Spinal cord (tissue), 10 donors: ENCODE measurements at places on chromosomes 7 and 10.

DNA sequence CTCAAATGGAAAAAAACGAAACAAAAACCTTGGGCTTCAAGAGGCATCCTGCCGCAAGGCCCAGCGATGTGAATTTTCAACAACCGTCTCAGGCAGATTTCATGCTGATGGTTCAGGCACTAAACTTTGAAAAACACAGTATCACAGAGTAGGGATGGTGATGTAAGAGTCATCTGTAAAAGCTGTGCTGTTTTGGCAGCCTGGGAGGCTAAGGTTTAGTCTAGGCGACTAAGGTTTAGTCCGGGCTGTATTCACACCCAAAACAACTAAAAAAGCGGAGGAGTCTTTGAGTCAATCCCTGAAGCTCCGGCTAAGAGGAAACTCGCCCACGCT, 420 bp upstream of the MINPP1 start:
- DNase-seq, result no peak

DNA sequence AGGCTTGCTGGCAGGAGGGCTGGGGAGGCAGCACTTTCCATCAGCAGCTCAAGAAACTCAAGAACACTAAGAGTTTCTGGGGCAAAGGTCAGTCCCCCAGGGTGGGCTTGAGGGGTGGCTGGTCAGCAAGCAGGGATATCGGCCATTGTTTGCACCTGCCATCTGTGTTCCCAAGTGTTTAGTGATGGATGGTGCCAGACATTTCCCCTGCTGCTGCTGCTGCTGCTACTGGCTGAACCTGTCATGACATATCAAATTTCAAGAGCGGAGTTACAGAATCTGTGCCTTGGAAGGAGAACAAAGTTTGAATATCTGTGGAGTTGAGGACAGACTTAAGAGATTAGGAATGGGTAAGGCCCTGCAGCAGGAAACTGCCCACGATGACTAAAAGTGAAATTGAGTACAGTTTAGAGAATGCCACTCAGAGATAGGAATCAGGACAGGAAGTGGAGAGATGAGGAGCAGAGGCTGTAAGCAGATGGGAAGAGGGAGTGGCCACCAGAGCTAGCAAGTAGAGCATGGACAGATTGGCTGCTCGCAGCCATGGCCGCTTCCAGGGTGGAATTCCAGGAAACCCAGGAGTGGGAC, 39.2 kb upstream of the PPP1R3C start:
- no peak for DNase-seq

- DNase-seq, result no peak
Measured at GRCh38 chr7:41133690-41134299, 569.1 kb downstream of the INHBA start.

- peak; percentile 57 for DNase-seq
Measured at GRCh38 chr10:70815504-70816219, at the start of gene SGPL1. Gene SGPL1, plus strand, starts transcription at chr10:70815948. Its CDS starts 906 bp downstream, at chr10:70816854.

- DNase-seq, result peak; percentile 73
Measured at GRCh38 chr10:79981450-79982361, 32.8 kb upstream of the SFTPD start.

GRCh38 chr10:55943403-55943802, 417.7 kb downstream of the ZWINT start:
- DNase-seq, result no peak

DNA sequence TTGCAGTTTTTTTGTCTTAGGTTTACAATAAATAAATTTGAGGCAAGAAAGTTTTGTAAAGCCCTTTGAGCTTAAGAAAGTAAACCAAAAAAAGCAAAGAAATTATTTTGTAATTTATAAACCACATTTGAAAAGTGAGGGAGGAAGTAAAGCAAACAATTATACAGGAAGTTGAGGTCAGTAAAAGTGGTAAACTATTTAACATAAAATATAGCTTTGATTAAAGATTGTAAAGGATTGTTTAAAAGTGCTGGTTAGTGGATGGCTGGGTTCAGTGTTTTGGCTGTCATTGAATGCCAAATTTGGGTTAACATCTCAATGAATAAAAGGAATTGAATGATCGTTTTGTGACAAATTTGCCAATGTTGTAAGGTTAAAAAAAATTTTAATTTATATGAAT, 9.9 kb downstream of the SOSTDC1 start:
- DNase-seq, result no peak

DNA sequence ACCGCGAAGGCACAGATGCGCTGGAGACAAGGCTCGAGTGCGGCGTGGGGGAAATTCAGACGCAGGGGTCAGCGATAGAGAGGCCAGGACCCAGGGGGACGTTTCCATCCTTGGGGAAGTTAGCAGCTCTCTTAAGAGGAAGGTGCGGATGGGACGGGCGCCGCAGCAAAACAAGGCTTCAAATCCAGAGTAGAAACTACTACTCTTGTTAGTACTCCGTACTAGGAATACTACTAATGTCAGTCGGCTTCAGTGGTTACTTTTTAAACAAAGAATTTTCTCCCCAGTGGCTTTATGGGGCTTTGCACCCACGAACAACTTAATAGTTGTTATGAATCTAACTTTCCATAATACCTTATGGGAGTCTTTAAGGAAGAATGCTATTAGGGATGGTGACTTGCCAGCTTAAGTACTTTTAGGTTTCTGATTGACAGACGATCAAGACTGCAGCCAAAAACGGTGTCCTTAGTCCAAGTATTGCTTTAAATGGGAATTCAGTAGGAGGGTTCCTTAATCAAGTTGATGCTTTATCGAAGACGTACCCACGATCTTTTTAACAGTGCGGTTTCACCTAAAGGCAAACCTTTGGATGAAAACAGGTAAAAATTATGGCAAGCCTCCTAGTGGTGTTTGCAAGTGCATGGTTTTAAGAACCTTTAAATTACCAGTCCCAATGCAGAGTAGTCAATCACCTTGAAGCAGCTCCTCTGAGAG, 812 bp upstream of the IDE start:
- peak; percentile 32 for DNase-seq

- no peak for DNase-seq
Measured at GRCh38 chr10:35555962-35556930, 48.9 kb upstream of the GJD4 start.

- DNase-seq, result no peak
Measured at GRCh38 chr10:70769121-70769520, 16.1 kb downstream of the TBATA start.

DNA sequence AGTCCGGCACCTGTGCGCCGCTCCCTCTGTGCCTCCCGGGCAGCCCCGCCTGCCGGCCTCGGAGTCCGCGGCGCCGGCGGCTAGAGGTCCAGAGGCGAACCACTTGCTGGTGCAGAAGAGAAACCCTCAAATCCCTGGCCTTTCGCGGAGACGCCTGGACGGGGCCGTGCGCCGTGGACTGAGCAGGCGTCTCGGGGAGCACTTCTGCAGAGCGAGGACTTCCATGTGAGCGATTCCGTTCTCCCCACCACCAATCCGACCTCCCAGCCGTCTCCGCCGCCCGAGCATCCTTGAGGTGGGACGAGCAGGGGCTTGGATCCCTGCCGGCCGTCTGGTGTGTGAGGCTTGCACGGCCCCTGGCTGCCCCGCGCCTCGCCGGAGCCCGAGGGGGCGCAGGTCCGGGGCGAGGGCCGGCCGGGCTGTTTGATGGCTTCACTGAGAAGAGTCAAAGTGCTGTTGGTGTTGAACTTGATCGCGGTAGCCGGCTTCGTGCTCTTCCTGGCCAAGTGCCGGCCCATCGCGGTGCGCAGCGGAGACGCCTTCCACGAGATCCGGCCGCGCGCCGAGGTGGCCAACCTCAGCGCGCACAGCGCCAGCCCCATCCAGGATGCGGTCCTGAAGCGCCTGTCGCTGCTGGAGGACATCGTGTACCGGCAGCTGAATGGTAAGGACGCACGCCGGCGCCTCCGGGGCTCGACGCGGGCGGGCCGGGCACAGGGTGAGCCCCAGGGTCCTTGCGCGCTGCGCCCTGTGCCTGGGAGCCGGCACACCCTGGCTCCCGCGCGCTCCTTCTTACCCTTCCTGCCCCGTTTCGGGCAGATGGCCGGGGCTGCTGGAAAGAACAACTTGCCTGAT, 660 bp downstream of the GALNT17 start:
- peak; percentile 65 for DNase-seq

- no peak for DNase-seq
Measured at GRCh38 chr10:58173391-58173790, 94.3 kb downstream of the IPMK start.

DNA sequence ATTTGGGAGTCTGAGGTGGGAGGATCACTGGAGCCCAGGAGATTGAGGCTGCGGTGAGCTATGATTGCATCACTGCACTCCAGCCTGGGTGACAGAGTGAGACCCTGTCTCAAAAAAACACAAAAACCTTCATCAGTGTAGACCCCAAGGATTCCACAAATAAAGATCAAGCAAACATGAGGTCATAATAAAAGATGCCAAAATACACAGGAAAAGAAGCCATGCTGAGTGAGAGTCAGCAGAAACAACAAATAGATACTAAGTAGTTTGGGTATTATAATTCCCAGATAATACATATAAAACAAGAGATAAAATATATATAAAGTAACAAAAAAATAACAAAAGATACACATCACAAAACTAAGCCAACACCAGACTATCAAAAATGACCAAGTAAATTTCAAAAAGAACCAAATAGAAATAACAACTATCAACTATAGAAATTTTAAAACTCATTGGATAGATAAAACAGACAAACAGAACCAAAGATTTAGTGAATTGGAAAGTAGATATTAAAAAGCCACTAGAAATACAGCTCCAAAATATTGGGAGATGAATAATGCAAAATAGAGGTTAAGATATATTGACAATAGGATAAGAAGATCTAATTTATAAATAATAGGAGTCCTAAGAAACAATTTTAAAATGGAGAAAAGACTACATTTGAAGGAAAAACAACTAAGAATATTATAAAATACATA, 48.9 kb upstream of the FHIP2A start:
- no peak for DNase-seq

DNA sequence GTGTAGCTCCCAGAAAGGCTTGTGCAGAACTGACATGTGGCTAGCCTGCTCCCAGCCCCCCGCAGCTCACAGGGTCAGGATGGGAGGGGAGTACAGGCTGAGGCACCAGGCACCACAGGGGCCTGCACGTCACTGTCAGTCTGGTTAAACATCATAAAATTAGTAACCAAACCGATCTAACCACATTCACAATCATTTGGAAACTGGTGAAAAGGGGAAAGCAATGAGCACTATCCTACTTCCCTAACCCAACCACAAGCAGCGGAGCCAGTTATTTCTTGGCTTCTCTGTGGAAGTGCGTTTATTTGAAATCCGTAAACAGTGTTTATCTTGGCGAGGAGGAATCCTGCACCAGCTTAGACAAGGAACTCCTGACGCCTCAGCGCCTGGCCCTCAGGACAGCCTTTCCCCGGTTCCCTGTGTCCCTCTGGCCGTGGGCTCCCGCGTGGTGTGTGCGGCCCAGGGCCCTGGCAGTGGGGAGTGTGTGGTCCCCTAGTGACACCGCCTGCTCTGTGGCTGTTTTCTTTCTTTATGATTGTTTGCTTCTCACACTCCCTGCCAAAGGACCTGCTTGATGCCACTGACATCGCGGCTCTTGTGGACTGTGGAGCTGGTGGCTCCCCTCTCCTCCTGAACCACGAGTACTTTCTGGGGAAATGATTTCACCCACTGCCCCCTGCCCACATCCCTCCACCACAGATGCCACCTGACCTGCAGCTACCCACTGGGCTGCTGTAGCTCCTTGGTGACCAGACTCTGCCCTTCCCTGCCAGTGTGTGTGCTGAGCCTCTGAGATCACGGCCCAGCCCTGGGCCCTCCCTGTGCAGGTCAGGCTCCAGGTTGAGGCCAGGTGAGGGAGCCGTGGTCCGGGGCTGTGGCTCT, 38.0 kb downstream of the INPP5A start:
- no peak for DNase-seq

- no peak for DNase-seq
Measured at GRCh38 chr10:7846591-7846990, 28.3 kb downstream of the TAF3 start.

DNA sequence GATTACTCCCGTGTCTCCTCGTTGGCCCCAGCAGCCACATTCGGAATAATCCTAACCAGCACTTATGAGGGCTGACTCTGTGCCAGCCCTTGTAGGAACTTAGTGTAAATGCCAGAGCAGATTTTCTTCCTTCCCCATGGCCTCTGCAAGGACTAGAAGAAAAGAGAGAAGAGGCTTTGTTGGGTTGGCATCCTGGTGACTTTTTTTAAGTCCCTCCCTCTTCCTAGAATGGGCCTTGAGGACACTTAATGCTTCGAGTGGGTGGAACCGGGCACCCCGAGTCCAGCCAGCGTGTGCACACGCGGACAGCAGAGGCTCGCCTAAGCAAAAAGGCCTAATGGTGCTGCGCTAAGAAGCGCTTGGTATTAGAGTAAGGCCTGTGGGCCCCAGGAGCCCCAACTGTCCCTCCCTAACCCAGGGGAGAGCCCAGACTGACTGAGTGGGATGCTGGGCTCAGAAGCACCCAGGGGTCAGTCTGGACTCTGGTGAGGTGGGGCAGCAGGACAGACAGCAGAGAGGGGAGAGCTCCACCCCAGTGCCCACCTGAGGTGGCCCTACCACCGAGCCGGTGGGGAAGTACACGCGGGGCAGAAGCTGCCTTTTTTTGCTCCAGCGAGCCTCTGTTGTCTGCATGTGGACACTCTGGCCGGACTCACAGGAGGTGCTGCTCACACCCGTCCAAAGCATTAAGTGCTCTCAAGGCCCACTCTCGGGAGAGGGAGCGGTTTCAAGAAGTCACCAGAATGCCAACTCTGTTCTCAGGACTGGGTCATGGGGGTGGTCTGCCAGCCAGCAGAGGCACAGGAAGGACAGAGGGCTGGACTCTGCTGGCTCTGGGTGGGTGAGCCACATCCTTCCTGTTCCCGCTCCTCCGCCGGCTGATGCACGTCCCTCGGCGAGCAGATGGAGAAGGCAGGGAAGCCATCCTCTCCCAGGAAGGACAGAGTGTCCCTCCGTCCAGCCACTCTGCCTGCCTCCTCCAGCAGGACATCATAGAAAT, 12.5 kb downstream of the ITPRIP start:
- no peak for DNase-seq

GRCh38 chr7:105133358-105133757, 119.4 kb downstream of the KMT2E start:
- no peak for DNase-seq

- no peak for DNase-seq
Measured at GRCh38 chr7:93559639-93560491, 14.7 kb downstream of the CALCR start.

DNA sequence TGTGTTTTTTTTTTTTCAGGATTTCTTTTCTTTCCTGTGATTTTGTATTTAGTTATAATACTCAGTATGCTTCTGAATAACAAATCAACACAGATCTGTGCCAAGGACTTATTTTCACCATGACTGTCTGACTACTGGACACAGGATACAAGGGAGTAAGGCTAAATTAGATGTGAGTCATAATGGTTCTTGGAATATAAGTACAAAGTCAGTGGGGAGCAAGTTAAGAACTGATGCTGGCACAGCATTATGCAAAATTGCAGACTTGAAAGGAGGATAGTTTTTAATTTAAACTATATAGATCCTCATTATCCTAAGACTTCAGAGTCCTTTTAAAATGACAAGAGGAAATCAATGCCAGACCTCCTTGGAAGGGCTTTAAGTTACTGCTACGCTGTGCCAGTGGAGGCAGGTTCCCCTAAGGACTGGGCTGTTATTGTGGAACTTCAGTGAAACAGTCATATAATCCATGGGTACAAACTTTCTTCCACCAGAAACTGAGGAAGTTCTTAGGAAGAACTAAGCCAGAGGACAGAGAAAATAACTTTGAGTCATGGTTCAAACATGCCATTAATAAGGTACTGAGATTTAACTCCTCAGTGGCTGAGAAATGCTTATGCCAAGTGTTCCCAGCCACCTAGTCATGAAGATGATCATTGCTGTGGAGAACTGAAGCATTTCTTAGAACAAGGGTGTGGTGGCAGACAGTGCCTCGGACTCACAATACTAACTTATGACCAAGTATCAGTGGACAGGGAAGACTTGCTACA, 531.2 kb downstream of the HTR7 start:
- DNase-seq, result no peak

- DNase-seq, result no peak
Measured at GRCh38 chr10:12847361-12847975, 154.0 kb downstream of the CCDC3 start.

- no peak for DNase-seq
Measured at GRCh38 chr7:131161103-131161502, 166.6 kb upstream of the MKLN1 start.
